ENCODE measurements at places on chromosomes 7 and 10.

DNA sequence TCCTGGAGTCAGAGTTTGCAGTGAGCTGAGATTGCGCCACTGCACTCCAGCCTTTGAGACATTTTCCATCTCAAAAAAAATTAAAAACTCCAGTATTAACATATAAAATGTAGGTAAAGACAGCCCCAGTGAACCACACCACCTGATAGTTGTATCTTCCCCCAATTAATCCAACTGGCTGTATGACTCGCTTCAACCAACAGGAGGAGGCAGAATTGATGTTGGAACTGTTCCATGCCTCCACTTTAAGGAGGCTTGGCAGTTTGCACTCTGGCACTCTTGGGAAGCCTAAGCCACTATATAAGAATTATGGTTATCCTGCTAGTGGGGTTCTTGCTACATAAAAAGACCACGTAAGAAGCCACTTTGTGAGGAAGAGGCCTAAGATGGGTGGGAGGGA, 72.7 kb downstream of the STK17A start:
- DNase-seq: no peak

GRCh38 chr7:151341357-151342101, at the start of gene NUB1:
TSS of gene NUB1 (plus strand) at chr7:151341812. CDS start at chr7:151345350, 3,538 bp downstream.
- peak; percentile 23 for DNase-seq

GRCh38 chr7:91759205-91759863, 121.2 kb downstream of the MTERF1 start:
- DNase-seq: no peak

DNA sequence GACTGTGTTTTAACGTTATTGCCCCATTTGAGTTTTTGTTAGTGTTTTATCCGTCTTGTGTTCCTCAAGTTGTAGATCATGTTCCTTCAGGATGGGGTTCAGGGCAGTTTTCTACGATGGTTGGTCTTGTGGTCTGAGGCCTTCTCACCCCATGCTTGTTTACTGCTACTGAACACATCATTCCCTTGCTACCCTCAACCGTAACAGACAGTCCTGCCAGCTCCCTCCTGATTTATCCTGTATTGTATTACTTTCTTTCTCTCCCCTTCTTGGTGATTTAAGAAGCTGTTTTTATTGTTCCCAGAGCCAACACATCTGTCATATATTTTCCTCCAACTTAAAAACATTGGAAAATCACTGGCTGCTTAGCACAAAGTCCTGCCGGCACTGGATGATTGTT, 719.8 kb downstream of the INHBA start:
- no peak for DNase-seq

GRCh38 chr10:58480321-58480720, 32.4 kb upstream of the BICC1 start:
- DNase-seq: no peak

DNA sequence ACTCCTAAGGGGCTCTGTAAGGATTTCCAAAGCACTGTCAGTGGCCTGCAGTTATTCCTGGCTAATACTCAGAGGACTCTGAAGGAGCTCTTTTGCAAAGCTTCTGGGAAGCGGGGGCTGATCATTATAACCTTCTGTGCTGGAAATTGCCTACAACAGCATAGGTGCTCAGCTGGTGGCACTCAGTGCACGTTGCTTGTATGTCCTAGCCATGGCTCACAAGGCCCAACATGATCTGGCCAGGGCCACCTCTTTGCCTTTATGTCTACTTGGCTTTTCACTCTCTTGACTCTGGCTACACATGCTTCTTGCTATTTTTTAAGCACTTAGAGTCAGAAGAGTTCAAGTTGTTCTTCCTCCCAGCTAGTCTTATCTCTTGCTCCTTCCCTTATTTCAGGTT, 17.5 kb downstream of the LAMB4 start:
- no peak for DNase-seq

- no peak for DNase-seq
These were observed 264.7 kb downstream of the ELFN1 start for GRCh38 chr7:1934756-1935155.

GRCh38 chr7:149252378-149252777, 9.6 kb upstream of the ZNF783 start:
- no peak for DNase-seq

- DNase-seq: no peak
These were observed 650.5 kb upstream of the SORCS1 start for GRCh38 chr10:107814865-107815487.

GRCh38 chr7:2444476-2444875, 31.7 kb downstream of the GRIFIN start:
- no peak for DNase-seq

DNA sequence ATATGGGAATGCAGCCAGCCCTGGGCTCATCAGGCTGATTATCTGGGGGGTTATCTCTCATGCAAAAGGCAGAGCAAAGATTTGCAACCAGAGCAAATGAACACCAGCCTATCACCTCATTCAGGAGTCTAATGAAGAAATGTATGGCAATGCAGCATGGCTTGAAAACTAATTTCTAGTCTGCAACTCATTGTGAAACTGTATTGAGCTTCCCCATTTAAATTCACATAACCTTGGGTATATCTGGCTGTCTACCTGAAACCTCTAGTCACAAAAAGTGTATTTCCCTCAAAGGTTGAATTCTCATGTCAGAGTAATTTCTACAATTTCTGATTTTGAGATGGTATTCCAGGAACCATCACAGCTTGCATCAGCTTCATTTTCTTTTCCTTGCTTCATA, 240.0 kb downstream of the SDHAF3 start:
- DNase-seq: no peak

DNA sequence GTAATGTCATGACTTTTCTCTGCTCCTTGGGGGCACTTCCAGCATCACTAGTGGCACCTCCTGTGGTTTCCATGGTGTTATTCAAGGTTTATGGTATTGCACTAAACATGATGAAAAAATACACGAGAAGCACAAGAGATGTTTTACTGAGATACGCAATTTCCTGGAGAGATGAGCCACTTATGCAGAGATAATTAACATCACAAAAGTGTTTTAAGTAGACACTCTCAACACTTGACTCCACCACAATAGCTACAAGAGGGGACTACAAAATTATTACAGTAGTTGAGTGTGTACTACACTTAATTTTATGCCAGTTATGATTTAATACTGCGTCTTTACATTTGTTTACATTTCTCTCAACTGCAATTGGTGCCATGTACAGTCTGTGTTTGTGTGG, 906.7 kb downstream of the DNAJB9 start:
- no peak for DNase-seq

DNA sequence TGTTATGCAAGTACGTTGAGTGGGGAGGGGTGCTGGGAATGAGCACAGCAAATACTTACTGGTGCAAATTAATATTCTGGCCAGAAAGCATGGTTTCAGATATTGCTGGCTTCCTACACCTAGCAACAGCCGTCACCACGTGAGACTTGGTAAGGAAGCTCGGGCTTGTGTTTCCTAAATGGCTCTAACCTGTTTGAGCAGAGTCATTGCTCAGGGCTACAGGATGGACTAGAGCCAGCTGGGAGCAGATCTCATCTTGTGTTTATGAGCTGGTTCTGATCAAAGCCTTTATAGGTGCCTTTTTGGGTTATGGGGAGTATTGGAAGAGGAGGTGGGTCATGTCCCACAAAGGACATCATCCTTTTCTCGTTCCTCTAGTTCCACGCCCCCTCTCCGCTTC, 200.3 kb downstream of the BUB3 start:
- no peak for DNase-seq

- DNase-seq: no peak
These were observed 226.5 kb downstream of the FANK1 start for GRCh38 chr10:126122881-126123280.

GRCh38 chr10:99916776-99917175, 93.0 kb downstream of the DNMBP start:
- no peak for DNase-seq

- DNase-seq: peak; percentile 36
These were observed 32.0 kb downstream of the EXOC6 start for GRCh38 chr10:92880233-92880861.

GRCh38 chr7:16543456-16543855, 16.8 kb downstream of the LRRC72 start:
- no peak for DNase-seq

DNA sequence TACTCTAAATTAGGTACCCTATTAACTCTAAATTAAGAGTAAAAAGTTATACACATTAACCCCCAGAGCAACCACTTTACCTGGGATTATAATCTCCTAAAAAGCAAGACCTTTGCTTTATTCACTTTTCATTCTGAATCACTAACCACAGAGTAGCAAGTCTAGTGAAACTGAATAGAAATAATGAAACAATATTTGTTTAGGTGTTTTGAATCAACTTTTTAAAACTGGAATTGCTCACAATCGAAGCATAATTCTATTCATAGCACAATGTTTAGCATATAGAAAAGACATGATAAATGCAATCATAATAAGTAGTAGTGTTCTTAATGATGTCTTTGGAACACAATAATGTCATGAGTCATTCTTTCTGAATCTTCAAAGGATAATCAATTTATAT, 37.0 kb upstream of the CASD1 start:
- DNase-seq: no peak

GRCh38 chr10:112461029-112461887, 14.2 kb downstream of the VTI1A start:
- DNase-seq: no peak

DNA sequence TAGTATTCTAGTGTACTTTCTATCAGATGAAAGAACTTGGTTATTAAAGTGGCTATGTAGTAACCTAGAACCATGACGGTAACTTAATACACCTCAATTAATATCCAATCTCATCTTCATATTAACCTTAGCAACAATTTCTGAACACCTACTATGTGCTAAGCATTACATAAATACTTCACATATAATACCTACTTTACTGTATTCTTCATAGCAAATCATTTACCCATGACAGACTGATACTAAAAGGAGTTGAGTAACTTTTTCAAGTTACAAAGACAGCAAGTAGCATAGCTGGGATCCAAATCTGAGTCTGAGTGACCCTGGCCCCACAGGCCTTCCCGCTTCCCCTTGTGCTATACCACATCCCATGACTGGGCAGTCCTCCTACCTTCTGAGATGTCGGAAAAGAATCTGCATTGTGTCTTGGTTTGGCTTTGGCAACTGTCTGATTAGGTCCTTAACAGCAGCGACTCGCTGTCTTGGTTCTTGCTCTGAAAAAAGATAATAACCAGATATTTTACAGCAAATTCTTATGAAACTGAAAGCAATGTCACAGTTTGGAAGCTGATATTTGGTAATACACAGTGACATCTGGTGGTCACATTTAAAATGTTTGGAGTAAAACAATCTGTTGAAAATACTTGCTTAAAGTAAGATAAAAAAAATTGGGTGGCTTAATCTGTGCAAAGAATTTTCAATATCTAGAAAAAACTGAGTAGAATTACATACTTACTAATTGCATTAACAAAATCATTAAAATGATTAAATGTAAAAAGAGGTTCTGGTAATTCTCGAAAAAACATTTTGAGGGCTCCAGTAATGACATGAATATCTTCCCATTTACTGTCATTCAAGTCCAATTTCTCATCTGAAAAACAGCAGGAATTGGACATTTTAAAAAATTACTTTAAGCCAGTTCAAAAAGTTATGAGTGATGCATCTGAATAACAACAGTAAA, 120.1 kb downstream of the ARHGAP12 start:
- no peak for DNase-seq

DNA sequence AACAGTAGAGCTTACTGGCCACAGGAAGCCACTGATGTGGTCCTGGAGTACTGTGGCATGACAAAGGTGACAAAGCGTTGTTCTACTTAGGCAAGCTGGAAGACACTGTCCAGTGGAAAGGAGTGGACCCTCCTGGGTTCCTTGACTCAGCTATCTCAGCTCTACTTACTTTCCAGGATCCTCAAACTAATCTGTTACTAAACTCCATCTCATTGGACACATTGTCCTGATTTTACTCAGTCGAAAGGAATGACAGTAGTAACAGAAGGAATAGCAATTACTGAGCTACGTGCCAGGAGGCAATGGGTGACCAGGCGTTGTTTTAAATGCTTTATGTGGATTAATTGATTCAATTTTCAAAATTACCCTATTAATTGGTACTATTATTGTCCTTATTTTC, 41.6 kb downstream of the ABLIM1 start:
- DNase-seq: no peak

GRCh38 chr10:78211561-78212051, 177.9 kb downstream of the RPS24 start:
- DNase-seq: no peak

GRCh38 chr10:15478950-15479349, 107.9 kb upstream of the FAM171A1 start:
- no peak for DNase-seq

DNA sequence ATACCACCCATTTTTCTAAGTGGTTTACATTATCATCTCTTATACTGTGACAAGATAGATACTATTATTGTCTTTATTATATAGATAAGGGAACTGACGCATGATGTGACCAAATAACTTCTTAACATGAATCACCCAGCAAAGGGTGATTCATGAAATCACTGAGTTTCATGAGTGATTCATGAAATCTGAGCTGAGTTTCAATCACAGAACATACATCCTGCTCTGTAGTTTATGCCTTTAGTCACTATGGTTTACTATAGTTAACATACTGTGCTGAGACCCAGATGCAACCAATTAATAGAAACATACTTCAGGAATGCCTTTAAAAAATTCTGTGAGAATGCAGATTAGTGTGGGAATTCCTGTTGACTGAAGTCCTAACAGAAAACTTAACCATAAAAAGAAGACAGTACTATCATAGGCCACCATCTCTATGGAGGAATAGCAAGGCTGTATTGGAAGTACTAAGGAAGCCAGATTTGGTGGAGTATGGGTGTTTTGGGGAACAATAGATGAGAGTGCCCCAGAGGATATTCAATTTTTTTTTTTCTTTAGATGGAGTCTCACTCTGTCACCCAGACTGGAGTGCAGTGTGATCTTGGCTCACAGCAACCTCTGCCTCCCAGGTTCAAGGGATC, 43.1 kb upstream of the SEMA3A start:
- DNase-seq: no peak

- DNase-seq: no peak
These were observed 863 bp downstream of the CALD1 start for GRCh38 chr7:134780166-134780828.

DNA sequence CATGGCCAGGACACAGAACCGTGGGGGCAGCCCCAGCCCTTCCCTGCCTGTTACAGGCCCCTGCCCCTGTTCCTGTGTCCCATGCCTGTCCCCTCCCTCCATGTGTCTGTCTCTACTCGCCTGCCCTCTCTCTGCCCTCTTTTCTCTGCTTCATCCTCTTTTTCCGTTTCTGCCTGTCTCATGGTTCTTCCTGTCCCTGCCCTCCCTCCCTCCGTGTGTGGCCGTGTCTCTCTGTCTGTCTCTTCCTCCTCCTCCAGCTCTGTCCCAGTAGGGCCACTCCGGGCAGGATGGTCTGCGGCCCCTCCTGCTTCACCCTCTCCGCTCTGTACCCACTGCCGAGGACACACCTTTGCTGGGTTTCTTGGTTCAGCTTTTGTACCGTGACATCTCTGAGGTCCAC, 137.4 kb downstream of the FAM53B start:
- no peak for DNase-seq

GRCh38 chr7:133618970-133619369, 366.1 kb downstream of the EXOC4 start:
- DNase-seq: no peak

DNA sequence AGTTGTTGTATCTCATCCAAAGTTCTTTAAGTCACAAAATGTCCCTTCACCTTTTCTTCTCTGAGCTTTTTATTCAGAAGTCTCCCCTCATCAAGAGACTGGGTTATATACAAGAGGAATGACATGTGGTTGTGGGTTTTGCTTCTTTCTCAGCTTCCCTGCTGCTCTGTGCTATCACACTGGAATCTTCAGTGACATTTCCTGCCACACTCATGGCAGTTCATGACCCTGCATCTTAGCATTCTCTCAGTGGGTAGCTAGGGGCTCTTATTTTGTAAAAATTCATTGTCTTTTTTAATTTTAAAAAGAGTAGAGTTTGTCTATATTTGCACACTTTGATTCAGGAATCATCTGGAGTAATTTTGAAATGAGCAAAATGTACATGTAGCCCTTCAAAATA, 236.9 kb upstream of the TMEM229A start:
- DNase-seq: no peak

Measured in NCI-H2081 treated with DMSO at 0.1 percent for 48 hours (cell line).